ENCODE measurements at places on chromosomes 5 and 9.

GRCh38 chr5:54229041-54229780, 81.2 kb downstream of the ARL15 start:
- DNase-seq = peak; percentile 73

DNA sequence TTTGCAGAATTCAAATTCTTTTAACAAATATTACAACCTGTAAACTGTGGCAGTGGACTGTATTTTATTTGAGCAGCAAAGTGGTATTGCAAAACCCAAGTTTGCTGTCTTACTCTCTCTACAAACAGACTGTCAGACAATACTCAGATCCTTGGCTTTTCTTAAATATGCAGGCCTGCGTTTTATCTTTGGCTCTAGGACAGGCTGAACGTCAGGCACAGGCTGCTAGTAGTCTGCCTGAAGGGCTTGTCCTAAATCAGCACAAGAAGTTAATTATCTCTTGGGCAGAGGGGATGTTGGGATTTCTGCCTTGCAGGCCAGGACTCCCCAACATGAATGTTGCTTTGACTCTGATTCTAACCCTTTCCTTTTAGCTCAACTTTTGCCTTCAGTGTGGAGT, 147.5 kb downstream of the SLIT3 start:
- DNase-seq = no peak

DNA sequence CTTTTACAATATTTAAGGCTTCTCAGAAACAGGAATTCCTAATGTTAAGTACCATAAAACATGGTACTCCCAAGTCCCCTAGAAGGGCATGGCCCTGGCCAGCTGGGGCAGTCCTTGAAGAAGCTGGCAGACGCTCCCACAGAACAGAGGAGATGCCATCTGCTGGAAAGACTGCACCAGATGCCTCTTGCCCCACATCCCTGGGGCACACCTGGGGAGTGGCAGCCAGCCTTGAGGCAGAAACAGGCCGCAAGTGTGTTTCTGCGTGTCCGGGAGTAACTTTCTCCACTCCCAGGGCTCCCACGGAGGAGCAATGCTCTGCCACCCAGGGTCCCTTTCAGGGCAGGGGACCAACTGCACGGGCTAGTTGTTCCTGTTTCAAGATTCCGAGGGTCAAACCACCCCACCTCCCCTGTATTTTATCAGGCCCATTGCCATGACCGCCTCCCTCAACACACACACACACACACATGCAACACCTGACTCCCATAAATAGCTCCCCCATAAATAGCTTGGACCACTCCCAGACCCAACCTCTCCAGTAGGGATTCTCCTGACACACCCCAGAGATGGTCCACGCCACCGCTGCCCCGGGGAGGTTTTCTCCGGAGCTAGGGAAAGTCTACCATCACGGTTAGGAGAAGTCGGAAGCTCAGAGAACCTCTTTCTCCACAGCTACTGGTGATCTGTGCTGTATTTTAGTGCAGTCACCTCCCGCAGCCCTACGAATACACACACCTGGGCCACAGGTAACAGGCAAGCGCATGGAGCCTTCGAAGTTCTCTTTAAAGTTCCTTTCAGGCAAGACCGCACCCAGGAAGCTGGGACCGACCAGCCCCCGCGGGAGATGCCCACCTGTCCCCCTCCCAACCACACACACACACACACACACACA, 1.5 kb downstream of the SPOCK1 start:
- no peak for DNase-seq

- DNase-seq = no peak
Observed at GRCh38 chr9:107471552-107471951, 18.0 kb downstream of the KLF4 start.

- DNase-seq = no peak
Observed at GRCh38 chr9:82130331-82131042, 141.9 kb downstream of the SPATA31D1 start.

- no peak for DNase-seq
Observed at GRCh38 chr5:80764786-80765185, 110.0 kb upstream of the DHFR start.

DNA sequence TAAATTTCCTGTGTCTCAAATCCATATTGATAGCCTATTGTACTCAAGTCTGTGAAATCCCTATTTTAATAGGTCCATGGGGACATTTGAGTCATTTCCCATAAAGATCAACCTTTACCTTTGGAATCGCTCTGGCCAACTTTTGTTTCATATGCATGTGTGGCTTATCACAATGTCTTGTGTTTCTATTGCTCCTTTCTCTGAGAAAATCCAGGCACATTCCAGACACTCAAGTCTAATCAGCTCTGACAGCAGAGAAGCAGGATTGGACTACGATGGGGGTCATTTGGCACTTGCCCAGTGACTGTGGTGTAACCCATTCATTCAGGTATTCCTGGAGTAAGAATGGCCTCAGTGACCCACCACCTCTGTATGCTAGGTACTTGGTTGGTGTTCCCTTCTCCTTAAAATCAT, 48.4 kb downstream of the ACTBL2 start:
- DNase-seq = no peak

GRCh38 chr5:76485511-76485910, 82.4 kb downstream of the IQGAP2 start:
- DNase-seq = no peak

DNA sequence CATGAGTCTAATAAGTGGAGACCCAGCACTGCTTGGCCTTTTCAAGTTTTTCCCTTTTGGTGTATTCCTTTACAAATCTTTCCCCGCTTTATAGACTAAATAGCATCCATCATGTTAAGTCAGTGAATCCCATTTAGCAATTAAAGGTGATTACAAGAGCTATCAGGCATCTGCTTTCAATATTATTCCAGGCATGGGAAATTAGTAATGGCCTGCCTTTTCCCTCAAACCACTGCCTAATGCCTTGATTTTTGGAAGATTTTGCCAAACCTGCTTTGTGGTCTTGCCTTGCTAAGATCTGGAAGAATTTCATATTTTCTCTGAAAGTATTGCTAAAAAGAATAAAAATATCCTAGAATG, 102.8 kb upstream of the GNA14 start:
- no peak for DNase-seq

GRCh38 chr5:168239325-168239724, 52.1 kb upstream of the WWC1 start:
- DNase-seq = no peak

DNA sequence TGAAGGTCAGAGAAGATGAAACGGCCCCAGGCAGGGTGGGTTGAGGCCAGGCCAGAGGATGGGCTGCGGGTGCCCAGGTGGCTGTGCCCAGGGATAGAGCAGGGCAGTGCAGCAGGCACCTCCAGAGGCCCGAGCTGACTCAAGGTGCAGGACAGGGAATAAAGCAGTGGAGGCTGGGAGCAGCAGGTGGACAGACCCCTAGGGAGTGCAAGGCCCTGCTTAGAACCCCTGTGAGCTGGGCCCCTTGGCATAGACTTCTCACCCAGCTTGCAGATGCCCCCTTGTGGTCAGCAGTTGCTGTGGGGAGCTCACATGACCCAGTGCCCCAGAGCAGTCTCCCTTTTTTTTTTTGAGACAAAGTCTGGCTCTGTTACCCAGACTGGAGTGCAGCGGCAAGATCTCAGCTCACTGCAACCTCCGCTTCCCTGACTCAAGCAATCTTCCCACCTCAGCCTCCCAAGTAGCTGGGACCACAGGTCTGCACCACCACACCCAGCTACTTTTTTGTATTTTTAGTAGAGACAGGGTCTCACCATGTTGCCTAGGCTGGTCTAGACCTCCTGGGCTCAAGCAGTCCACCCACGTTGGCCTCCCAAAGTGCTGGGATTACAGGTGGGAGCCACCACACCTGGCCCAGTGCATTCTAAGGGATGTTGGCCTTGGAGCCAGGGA, 118.8 kb downstream of the WNK2 start:
- DNase-seq = peak; percentile 57

GRCh38 chr9:98862936-98863335, 55.5 kb downstream of the GALNT12 start:
- no peak for DNase-seq

GRCh38 chr5:54703565-54704255, 186.2 kb downstream of the SNX18 start:
- no peak for DNase-seq

DNA sequence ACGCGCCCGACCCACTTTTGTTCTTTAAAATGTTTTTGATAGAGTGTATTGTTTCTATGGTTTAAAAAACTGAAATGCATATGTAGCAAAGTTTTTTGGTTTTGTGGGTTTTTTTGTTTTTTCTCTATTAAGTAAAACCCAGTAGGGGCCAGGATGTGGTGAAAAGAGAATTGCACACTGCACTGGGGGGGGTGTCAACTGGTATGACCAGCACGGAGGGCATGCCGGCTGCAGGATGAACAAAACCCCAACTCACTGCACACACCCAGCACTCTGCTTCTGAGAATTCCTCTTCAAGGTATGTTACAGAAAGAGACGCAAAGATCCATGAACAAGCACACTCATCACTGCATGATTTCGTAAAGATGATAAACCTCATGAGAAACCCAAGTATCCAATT, 75.0 kb downstream of the STK10 start:
- peak; percentile 76 for DNase-seq

- DNase-seq = no peak
Observed at GRCh38 chr5:1946122-1946677, 63.5 kb upstream of the IRX4 start.

- no peak for DNase-seq
Observed at GRCh38 chr5:59095480-59095879, 512.6 kb downstream of the RAB3C start.

DNA sequence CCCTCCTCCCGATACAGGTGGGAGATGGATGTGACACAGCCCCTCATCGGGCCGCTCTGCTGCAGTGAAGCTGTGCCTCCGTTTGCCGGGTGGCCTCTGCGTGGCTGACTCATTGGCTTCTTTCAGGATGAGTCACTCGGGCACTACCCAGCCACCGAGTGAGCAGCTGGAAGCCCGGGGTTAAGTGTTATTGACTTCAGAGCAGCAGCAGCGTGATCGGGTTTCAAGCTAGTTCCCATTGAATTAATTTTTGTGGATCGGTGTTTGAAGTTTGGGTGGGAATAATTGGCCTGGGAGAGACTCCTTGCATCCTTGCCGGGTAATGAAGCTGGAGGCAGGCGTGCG, 266.4 kb upstream of the IRX4 start:
- DNase-seq = no peak

- no peak for DNase-seq
Observed at GRCh38 chr5:135930029-135930948, 24.5 kb downstream of the LECT2 start.

- DNase-seq = no peak
Observed at GRCh38 chr9:16145196-16145950, 592.5 kb downstream of the CCDC171 start.

DNA sequence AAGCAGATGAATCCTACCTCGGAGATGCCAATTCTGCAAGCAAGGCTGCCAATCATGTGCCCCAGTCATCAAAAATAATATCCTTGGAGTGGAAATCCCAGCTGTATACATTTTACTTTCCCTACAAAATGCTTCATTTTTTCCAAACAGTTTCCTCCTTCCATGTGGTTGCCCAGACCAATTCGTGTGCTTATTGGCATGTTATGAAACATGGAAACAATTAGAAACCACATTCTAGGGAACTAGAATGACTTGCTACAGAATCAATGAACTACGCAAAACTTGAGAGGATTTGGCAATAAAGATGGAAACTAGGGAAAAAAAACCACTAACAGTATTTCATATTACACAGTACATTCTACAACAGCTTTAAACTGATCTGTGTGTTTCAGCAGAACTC, 584.5 kb upstream of the DMAC1 start:
- no peak for DNase-seq

DNA sequence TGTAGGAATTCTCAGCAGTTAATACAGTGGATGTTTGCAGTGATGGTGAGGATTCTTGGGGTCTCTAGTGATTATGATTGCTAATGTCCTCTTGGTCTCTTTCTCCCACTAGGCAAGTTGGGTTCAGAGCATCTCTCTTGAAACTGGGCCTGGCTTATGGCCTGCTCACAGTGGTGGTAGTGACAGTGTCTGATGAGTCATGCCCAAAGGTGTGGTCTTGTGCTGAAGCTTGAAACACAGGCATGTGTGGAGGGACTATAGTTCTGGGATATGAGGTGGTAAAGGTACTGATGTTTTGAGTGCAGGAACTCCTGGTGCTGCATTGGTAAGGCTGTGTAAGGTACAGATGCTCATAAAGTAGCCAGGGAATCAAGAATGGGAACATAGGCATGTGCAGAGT, 231.1 kb downstream of the FAM170A start:
- DNase-seq = no peak

DNA sequence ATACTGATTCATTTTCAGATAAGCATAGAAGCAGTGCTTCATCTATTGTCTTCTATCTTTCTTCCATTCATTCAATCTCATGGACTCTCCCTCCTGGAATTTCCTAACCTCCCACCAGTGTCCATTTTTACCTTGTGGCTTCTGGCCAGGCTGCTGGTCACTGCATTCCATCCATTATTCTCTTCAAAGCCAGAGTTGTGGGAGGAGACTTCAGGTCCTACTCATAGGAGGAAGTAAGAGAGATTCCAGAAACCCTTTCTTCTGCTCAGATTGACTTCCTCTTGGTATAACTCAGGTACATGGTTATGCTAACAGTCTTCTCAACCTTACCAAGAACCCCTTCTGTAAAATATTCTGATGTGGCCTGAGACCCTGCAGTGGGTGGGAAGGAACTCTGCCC, 153.3 kb upstream of the SLC12A2 start:
- DNase-seq = no peak

GRCh38 chr9:78601957-78602565, 305.1 kb downstream of the PSAT1 start:
- no peak for DNase-seq

DNA sequence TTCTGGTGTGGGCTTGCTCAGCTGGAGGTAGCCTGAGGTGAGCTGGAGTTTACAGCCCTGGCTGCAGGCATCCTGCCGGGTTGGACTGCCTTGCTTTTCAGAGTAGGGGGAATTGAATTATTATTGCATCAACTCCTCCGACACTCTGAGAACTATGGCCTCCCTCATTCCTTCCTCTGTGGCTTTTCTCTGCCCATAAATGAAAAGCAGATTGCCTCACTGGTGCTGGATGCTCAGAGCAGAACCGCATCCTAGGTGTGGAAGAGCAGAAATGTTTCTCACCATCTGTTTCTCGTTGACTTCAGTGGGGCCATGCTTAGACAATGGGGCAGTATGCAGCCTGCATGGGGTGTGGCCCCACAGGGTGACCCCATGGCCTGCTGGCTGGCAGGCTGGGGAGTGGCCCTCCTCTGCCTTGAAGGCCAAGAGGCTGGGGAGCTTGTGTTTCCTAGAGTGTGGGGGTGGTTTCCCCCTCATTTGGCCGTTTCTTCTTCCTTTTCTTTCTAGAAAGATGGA, 27.3 kb upstream of the TGFBI start:
- DNase-seq = no peak

- DNase-seq = no peak
Observed at GRCh38 chr9:95197692-95198271, 119.7 kb downstream of the FANCC start.
